ENCODE measurements at places on chromosomes 16 and 17. TPM values are rescaled to one million over a fixed set of nuclear protein-coding genes. Genes with fewer than 3 reads are reported as not detected.

DNA sequence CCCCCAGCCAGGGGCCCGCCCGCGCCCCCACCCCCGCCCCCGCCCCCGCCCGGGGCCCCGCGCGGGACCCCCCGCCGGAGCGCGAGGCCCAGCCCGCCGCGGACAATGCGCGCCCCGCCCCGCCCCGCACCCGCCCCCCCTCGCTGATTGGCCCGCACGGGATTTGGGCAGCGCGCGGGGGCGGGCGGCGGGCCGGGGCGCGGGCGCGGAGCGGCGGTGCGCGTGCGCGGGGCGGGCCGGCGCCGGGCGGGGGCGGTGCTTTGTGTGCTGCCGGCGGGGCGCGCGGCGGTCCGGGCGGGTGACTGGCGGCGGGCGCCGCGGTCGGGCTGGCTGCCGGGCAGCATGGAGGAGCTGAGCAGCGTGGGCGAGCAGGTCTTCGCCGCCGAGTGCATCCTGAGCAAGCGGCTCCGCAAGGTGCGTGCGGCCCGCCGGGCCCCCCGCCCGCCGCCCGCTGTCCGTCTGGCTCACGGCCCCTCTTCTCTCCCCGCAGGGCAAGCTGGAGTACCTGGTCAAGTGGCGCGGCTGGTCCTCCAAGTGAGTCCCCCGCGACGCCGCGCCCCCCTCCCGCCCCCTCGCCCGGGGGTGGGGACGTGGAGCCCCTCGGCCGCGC, at the start of gene CBX2:
TSS of gene CBX2 (plus strand) at position 255 of the 610 bp plus-strand sequence. CDS start at position 343, 88 bp downstream.
- DNase-seq, result peak; percentile 76

DNA sequence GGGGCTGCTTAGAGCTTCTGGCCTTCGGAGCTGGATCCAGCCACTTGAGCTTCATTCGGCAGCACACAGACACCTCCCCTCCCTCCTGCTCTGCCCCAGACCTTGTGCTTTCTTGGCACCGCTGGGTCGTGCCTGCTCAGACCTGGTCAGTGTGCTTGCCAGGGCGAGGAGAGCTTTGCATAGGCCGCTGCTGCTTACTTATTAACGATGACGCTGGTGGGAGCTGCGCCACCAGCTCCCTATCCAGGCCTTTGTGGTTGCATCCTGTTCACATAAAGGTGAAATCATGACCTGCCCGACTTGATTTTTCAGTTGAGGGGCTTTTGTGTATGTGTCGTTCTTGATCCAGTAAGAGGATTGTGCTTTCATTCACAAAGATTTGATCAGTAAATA, 101.1 kb downstream of the MSI2 start:
- peak; percentile 30 for DNase-seq

GRCh38 chr17:43766413-43767052, 7.9 kb upstream of the SOST start:
- peak; percentile 63 for DNase-seq

- DNase-seq, result no peak
These were observed 48.6 kb upstream of the XYLT1 start for GRCh38 chr16:17519101-17519955.

DNA sequence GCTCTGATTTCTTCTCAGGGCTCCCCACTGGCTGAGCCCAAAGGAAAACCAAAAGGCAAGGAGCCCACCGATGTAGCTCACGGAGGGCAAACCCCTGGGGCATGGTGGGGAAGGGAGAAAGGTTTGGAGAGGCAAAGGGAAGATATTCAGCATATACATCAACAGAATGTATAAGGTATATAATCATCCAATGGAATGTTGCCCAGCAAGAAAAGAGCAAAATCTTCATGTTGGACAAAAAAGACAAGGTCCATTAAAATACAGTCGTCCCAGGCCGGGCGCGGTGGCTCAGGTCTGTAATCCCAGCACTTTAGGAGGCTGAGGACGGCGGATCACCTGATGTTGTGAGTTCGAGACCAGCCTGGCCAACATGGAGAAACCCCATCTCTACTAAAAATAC, 1.6 kb downstream of the CPPED1 start:
- DNase-seq, result no peak

DNA sequence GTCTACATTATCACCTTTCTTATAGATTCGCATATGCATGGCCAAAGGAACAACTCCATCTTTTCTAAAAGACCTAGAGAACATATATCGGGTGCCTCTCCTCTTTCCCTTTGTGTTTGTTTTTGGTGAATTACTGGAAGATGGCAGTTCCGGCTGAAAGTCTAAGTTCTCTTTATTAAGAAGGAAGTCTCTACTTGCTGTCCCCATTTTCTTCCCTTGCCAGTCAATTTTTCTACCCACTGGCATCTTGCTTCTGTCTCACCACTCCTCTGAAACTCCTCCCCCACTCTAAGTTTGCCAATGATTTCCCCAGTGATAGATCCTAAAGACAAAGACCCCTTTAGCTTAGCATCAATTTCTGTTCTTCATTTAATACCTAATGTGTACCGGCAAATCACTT, 93.9 kb upstream of the CORO6 start:
- DNase-seq, result no peak

Gene DRC3
- total RNA-seq, result 5.2 TPM

Gene ZNF423
- total RNA-seq, result 24.4 TPM

All from dorsolateral prefrontal cortex (tissue), 122 donors.